ENCODE measurements at places on chromosomes 12 and 14.

DNA sequence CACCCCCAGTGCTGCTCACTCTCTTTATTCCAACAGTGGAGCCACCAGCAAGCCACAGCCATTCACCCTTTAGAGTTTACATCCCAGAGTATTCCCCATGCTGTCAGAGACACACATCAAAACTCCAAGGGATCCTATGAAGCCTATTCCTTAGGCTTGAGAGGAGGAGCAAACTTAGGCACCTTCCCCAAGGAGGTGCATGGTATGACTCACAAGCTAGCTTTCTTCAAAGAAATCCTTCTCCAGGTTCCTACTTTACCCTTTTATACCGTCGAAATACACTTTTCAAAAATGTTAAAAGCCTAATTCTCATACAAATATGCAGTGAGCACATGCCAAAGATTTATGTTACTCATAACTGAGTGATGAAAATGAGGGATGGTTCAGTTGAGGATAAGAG is 175.4 kb downstream of the ETNK1 start:
- DNase-seq: no peak

DNA sequence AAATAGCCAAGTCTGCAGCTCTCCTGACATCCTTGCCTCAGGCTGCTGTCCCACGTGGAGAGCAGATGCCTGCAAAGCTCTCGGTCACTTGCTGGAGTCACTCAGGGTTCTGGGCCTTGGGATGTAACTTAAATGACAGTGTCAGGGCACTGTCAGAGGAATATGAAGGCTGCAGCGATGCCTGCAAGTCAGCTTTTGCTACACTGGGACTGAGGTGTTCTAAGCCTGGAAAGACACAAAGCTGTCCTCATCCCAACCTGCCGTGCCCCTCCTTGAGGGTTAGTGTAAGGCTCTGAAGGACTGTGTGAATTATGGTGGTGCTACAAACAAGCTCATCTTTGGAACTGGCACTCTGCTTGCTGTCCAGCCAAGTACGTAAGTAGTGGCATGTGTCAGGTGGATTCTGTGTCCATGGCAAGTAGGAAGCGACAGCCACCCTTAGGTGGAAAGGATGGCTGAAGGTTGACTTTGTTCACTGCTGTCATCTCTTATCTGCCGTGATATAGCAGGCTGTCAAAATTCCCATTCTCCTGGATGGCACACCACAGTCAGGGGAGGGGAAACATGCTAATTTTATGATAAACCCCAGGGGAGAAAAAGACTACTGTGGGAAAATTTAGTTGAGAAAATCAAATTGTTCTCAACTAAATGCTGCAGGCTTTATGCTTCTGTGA is 79.9 kb downstream of the DAD1 start:
- no peak for DNase-seq

DNA sequence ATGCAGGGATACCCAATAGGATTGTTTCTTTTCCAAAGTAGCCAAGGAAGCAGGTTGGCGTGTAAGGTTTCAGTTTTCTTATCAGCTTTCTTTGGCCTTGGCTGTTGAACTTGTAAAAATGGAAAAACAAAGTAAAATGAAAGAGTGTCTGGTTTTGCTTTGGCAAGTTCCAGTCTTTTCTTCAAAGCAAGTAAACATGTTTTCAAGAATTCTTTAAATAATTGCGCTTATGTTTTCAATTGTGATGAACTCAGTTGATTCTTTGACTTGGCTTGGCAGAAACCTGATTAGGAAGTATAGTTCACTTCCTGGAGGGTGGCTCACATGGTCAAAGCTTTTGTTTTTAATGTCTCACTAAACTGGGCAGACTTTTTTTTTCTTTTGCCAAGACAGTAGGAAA is 112.2 kb upstream of the USP44 start:
- DNase-seq: no peak

DNA sequence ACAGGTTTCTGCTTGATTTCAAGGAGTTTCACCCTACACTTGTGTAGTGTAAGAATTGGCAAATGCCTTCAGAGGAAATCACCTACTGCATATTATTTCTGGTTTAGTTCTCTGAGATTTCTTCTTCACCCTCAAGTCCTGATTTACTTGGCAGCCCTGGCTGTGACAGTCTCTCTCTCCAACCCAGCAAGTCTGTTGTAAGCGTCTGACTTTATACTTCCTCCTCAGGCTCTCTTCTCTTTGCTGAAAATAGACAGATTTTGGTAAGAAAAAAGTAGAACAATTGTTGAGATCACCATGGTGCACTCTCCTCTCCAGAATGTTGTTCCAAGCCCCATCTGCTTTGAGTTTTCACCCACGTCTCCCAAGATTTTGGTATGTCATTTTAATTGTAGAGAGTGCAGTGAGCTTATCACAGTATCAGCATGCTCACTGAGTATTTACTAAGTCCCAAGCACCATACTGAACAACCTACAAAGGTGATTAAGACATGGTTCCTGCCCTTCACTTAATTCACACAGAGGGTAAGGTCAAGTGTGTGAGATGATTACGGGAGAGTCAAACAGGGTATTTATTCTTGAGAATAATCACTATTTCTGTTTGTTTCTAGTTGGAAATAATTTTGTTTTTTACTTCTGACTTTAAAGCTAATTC is 148.7 kb downstream of the MDGA2 start:
- DNase-seq: no peak

- DNase-seq: no peak
These were observed 620 bp downstream of the MMP17 start for GRCh38 chr12:131828671-131829355.

Data from NCI-H187 treated with DMSO at 0.1 percent for 48 hours (cell line).